ENCODE measurements at places on chromosomes 13 and 19.
A peak's percentile ranks its signal among the peaks of the same experiment; 100 is the strongest.

GRCh38 chr13:101511766-101512165 is 59.3 kb downstream of the ITGBL1 start:
- DNase-seq: no peak

- DNase-seq: no peak
These were observed 363 bp downstream of the SPIB start for GRCh38 chr19:50419022-50419579.

- DNase-seq: peak; percentile 53
These were observed 62.8 kb downstream of the RGCC start for GRCh38 chr13:41520016-41520659.

DNA sequence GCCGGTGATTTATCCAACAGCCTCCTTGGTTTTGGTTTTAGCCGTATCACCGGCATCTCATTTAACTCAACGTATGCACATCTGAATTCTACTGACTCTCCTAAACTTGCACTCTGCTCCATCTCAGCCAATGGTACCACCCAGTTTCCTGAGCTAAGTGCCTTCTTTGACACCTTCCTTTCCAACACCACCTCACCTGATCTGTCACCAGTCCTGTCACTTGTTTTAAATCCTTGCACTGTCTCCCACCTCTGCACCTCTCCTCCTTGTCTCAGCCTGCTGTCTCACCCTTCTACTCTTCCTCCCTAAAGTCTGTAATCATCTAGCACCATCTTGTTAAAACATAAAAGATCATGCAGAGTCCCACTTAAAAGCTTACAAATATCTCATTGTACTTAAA is 28.1 kb upstream of the TPT1 start:
- no peak for DNase-seq

GRCh38 chr19:39506944-39507714 is 7.8 kb upstream of the SELENOV start:
- DNase-seq: peak; percentile 85

DNA sequence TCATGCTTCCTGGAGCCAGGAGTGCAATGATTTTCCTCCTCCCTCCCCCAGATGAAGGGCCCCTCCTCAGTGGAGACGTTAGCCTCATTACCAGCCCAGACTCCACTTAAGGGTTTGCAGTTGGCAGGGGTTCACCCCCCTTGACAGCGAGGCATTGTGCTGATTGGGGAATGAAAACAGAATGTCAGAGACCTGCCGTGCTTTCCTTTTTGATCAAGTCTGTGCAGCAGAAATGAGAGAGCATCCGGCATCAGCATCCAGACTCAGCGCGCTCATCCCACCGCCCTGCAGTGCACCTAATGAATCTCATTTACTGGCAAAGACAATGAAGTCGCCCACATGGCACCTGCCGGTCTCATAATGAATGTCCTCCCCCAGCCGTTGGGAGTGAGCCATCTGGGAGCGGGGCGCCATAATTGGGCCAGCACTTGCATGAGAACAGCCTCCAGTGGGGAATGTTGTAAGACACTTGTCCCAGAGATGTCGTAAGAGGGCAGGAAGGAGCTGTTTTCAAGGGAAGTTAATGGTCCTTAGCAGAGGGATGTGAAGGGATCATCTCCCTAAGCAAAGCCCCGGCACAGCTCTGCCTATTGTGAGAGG is 98.3 kb upstream of the UQCRFS1 start:
- DNase-seq: no peak

DNA sequence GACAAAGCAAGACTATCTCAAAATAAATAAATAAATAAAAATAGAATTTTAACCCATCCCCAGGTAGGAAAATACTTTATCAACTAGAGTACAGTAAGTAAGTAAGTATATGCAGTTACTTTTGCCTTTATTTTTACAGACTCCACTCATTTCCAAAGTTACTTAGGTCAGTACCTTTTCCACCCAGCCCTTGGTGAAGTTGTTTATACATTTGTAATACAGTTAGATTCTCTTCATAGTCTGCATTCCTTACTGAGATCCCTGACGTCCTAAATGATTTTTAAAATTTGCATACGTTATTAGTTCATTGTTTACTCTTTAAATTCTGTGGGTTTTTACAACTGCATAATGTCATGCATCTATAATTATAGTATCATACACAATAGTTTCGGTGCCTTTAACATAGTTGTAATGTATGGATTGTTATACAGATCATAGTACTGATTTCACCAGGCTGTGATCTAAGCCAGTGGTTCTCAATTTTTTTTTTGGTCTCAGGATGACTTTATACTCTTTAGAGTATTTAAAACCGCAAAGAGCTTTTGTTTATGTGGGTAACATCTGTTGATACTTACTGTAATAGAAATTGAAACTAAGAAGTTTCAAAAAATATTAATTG is 10.4 kb downstream of the SETDB2 start:
- DNase-seq: no peak

DNA sequence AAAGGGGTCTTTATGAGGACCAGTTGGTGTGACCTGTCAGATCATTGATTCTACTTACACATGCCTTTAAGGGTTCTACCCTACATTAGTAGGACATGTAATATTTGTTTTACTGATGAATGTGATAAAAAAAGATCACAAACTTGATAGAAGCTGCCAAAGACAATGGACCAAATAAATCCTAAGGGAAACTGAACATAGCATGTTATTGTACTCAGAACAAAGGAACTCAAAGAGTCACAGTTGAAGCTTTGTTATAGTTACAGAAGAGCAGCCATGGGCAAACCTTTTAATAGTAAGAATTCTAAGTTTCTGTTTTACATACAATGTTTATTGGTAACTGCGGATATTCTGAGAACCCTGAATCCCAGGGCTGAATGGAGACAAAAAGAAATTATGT is 780.1 kb downstream of the SLITRK6 start:
- DNase-seq: no peak

- DNase-seq: no peak
These were observed 203.5 kb upstream of the OBI1 start for GRCh38 chr13:78862446-78862845.

DNA sequence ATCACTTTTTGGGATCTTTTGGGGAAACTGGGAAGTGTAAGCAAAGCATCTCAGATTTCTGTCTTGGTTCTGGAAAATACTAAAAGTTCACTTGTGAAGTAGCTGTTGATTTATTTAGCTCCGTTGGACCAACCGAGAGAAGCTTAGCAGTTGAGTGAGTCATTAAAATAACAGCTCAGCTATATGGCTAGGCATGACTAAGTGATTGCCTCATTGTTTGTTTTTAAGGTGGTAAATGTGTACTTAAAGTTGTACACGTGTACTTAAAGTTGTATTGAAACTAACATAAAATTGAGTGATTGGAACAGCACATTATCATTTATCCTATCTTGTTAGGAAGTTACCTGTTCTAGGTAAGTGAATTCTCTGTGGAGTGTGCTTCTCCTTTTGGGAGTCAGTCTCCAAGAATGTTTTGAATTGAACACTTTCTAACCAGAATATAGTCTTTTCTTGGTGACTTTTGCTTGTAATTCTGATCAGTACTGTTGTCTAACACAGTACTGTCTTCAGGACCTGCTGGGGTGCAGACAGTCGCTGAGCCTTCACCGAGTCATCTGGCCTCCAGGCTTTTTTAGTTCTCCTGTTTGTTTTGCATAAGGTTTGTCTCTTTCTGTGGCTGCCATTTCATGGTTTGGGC is 2.9 kb upstream of the DCUN1D2 start:
- DNase-seq: peak; percentile 64

GRCh38 chr19:6233056-6233826 is 46.5 kb downstream of the MLLT1 start:
- no peak for DNase-seq

- no peak for DNase-seq
These were observed 36.3 kb upstream of the PSG9 start for GRCh38 chr19:43305642-43306041.

- DNase-seq: no peak
These were observed 9.9 kb downstream of the FXYD5 start for GRCh38 chr19:35164418-35164817.

DNA sequence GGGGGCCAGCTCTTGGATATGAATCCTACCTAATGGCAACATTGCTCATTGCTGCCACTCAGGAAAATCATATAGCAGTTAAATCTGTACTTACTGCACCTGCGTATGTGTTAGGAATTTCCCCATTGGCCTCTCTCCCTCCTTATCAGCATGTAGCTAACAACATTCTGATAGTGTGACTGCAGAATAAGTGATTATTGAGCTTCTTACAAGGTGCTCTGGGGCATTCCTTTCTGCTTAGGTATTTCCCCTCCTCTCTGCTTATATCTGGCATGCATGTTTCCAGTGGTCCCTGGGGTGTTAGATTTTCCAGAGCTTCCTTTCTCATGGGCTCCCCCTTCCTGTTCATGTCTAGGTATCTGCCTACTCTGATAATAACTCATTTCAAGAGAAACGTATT is 414.1 kb upstream of the SLITRK1 start:
- DNase-seq: no peak

DNA sequence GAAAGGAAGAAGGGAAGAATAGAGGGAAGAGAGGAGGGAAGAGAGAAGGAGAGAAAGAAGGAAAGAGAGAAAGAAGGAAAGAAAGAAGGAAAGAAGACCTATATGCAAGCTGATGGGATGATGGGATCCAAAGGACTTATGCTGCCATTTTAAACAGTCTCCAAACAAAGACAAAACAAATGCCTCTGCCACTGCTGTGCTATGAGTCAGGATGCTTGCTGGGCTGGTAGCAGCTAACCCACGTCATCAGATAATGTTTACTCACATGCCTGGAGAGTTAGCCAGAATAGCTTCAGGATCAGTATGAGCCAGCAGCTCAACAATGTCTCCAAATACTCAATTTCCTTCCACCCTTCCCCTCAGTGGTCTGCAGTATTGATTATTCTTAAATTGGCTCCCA is 12.0 kb upstream of the ZNF274 start:
- DNase-seq: no peak

GRCh38 chr19:42207767-42208271 is 9.7 kb downstream of the DEDD2 start:
- DNase-seq: no peak

GRCh38 chr13:83085186-83085900 is 796.9 kb downstream of the SLITRK1 start:
- no peak for DNase-seq

DNA sequence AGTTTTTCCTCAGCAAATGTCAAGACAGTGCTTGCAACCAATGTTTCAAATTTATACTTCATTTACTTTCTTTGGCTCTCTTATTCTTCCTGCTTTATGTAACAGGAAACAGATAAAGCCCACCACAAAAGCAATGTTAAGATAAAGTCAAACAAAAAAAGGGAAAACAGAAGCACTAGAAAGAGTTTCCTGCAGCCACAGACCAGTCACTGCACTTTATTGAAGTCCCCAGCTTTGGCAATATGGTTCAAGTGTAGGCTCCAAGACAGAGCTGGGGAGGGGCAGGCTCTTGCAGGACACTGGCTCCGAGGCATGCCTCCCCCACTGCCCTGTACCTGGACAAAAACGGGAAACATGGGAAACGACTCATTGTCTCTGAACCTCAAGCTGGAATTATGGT is 15.3 kb upstream of the CDC16 start:
- DNase-seq: peak; percentile 67

- DNase-seq: peak; percentile 12
These were observed 128.2 kb upstream of the OBI1 start for GRCh38 chr13:78787190-78787589.

GRCh38 chr19:3047496-3048189 is 14.7 kb downstream of the TLE5 start:
- peak; percentile 80 for DNase-seq

DNA sequence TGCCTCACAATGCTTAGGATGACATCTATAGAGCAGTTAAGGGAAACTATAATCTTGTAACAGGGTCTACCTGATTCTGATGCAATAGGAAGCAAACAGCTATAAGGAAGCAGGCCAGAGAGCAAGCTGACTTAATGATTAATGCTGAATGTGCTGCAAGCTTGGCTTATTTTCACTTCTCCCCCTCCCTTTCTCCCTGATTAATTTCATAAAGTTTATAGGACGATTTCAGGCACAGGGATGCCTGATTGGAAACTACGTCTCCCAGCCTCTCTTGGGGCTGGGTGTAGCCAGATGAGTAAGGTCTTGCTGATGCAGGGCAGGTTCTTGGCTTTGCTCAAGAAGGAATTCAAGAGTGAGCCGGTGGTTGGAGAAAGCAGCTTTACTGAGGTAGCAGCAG is 82.8 kb upstream of the MRI1 start:
- DNase-seq: no peak

DNA sequence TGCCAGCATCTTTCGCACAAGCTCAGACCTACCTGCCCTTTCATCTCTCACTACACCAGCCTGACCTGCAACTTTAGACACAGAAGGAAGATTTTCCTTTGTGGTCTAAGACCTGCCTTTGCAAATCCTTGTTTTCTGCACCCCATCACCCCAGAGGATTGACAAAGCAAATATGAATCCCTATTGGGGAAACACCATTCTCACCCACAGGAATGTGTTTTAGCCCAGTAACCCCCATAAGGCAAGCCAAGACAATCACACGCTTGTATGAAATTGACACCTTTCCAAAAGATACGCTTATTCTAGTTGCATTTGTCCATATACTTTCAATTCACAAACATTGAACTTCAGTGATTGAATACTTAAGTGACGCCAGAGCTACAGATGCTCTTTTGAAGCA is 55.7 kb downstream of the SPATA13 start:
- DNase-seq: no peak

- no peak for DNase-seq
These were observed 293.2 kb downstream of the EFNB2 start for GRCh38 chr13:106241974-106242953.

DNA sequence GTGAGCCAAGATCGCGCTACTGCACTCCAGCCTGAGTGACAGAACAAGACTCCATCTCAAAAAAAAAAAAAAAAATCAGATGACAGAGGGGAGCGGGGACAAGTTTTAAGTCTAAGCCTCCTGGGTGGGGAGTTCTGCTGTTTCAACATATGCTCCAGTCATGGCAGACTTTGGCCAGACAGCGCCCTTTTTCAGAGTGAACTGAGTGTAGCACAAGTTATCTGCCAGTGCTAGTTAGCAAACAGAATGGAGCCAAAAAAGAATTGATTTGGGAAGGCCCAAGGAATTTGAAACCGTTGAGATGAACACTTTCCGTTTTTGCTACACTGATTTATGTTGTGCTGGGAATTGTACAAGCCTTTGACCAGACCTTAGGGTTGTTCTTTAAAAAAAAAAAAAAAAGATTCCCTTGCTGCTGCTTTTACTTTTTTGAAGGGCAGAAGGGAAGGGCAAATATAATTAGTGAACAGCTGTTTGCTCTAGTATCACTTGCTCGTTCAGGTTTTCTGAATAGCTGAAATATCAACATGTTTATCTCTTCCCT is 5.7 kb downstream of the ACTN4 start:
- no peak for DNase-seq

GRCh38 chr19:2820112-2820702 is 539 bp downstream of the ZNF554 start:
- DNase-seq: peak; percentile 19

DNA sequence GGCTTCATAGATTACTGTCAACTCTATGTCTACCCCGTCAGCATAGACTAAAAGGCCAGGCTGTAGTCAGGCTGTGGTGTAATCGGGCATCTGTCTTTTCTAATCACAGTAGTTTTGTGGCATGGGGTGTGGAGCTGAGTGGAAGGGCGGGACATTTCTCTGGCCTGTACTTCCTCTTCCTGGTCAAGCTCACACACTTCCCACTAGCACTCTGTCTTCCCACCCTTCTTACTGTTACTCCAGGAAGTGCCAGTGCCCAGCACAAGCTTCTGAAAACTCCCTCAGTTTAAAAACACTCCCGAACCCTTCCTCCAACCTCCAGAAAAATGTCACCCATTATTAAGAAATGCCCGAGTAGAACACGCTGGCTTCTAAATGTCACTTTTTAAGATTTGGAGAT is 229.8 kb downstream of the KLF5 start:
- no peak for DNase-seq
